ENCODE measurements at places on chromosomes 5 and 9.

- no peak for DNase-seq
Measured at GRCh38 chr5:6636293-6636692, 3.1 kb downstream of the SRD5A1 start.

GRCh38 chr9:36161187-36161586 lies 8.0 kb upstream of the CCIN start:
- no peak for DNase-seq

DNA sequence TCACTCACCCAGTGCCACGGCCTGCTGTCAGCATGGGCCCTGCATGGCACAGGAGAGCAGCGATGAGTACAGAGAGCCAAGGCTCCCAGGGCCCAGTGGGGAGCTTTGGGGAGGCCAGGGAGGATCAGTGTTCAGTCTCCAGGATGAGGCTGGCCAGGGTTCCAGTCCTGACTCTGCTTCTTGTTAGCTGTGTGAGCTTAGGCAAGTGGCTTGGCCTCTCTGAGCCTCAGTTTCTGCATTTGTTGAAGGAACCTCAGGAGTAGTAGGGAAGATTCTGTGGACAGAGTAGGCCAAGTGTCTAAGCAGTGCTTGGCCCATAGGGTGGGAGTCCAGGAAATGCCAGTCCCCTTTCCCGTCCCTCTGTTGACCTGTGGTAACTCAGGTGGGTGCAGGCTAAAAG lies 39.5 kb downstream of the ERGIC1 start:
- DNase-seq = no peak

GRCh38 chr5:164255598-164256213 lies 750.3 kb downstream of the MAT2B start:
- DNase-seq = no peak

DNA sequence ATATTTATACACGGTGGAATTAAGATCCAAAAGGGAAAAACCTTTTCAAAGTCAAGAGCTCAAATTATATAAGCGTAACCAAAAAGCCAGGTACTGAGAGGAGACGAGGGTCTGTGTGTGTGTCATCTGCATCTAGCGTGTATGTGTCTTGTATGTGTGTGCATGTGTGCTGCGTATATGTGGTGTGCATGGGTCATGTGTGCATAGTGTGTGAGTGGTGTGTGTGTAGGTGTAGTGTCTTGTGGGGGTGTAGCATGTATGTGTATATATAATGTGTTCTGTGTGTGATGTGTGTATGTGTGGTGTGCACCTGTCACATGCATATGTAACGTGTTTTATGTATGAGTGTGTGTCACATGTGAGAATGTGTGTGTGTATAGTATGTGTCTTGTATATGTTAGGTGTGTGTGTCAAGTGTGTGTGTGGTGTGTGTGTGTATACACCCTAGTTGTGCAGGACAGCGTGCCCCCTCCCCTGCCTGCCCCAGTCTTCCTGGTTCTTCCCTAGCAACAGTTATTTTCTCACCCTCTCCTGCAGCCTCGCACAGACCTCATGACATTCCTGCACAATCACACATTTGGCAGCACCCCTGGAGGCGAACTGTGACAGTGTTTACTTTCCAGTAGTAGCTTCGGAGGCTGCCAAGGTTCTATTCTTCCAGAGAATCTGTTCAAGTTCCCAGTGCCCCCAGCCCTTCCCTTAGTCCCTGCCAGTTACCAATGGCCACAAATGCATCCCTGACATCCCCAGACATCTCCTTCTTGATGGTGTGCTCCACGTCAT lies 27.1 kb upstream of the TNIP1 start:
- no peak for DNase-seq

- no peak for DNase-seq
Measured at GRCh38 chr5:79008362-79008761, 23.3 kb upstream of the ARSB start.

DNA sequence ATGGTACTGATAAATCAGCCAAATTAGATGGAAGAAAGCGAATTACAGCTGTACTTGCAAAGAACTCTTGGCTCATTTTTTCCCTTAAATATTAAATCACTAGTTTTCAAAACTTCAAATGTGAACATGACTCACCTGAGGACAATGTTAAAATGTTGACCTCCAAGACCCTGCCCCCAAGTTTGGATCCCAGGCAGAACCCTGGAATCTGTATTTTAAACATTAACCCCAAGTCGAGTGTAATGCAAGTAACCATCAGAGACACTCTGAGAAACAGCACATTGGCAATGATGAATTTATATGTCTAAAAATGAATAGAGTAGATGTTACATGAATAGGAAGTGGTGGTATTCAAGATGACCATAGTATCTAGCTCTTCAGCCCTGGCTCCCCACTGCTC lies 2.3 kb upstream of the CD274 start:
- DNase-seq = no peak

- peak; percentile 31 for DNase-seq
Measured at GRCh38 chr9:128056887-128057723, 10.0 kb downstream of the NAIF1 start.

GRCh38 chr9:114539701-114540380 lies 34.6 kb upstream of the WHRN start:
- no peak for DNase-seq

- no peak for DNase-seq
Measured at GRCh38 chr9:109013679-109014607, 644 bp upstream of the CTNNAL1 start.

DNA sequence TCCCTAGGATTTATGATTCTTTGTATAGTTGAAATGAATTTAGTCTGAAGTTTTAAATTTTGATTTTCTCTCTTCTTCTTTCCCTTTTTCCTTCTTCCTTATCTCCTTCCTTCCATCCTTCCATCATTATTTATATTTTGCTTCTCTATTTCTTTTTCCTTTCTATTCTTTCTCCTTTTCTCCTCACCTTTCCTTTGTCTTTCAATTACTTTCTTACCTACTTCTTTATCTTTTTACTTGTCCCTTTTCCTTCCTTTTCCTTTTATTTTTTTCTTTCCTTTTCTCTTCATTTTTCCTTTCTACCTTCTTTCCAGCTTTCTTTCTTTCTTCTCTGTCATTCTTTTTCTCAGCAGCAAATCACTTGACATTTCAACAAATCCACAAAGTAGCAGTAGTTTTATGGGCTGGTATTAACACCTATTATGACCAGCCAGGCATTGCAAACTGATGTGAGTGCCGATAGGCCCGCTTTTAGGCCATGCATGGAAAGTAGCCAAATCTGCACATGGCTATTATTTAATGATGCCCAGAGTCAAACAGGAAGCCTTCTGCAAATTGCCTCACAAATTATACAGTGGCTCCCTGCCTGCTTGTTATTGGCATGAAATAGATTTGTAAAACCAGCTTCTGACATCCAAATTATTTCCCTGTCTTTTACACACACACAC lies 37.1 kb upstream of the NR3C1 start:
- peak; percentile 81 for DNase-seq

- no peak for DNase-seq
Measured at GRCh38 chr9:95923794-95924193, 48.3 kb downstream of the ERCC6L2 start.

DNA sequence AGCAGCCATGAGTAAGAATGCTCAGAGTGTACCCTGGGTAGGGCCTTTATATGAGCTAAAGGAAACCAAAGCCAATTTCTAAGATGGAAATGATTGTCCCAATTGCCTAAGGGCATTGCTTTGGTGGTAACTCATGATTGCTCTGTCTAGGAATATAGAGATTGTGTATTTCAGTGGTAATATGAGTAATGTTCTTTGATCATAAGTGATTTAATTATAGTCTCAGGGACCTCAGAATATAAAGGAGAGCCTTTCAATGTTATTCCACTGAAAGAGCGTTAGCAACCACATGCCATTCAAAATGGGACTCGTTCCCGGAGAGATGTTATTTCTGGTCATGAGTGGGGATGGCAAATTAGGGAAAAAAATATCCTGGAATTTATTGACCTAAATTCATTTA lies 340.5 kb downstream of the ARHGEF28 start:
- DNase-seq = no peak

GRCh38 chr9:28329323-28329722 lies 756.0 kb upstream of the C9orf72 start:
- no peak for DNase-seq

- no peak for DNase-seq
Measured at GRCh38 chr5:61916621-61917620, 389.1 kb upstream of the KIF2A start.

DNA sequence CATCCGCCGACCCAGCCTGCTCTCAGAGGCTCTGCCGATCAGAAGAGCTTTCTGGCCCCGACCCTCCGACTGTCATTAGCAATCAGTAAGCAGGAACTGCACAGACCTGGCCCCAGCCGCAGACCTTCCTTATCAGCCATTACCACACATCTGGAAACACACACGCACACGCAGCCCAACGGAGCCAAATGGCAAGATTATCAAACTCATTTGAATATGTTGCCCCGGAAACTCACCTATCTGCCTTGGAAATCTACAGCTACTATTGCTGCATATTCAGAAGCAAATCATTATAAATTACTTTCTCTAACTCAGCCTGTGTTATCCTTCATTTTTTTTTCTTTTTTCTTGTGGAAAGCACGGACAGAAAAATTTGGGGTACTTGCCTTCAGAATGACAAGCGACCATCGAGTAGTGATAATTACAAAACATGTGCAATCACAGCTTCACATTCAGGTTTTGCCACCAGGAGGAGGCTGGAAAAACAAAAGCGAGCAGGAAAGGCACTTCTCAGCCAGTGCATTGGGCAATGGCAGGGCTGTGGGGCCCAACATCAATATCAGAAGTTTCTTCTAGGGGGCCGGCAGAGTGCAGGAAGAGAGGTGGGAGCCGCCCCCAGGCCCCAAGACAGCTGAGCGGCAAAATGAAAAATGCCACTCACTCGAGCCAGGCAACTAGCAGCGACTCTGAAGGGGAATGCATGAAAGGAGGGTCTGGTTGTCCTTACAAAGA lies 122.3 kb downstream of the VAV2 start:
- no peak for DNase-seq

DNA sequence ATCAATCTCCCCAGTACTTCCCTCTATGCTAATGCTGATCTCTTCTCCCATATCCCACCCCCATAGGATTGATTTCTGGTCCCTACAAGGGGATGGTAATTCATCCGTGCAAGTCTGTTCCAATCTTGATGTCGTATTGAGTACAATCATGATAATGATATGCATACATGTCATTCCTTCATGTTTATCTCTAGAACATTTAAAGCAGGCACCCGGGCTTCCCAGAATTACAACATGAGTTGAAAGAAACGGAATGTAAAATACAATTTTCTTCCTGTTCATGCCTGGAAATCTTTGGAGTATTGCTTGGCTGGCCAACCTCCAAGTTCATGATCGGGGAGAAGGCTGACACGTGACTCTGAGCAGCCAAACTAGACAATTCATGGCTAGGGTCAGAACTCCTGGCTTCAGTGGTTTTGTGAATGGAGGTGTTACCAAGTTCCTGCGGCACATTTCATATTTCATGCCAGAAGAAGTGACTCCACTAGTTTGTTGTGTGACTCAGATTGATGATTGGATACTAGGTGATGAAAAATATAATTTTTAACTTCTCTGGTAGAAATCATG lies 66.6 kb downstream of the C9orf152 start:
- DNase-seq = no peak

DNA sequence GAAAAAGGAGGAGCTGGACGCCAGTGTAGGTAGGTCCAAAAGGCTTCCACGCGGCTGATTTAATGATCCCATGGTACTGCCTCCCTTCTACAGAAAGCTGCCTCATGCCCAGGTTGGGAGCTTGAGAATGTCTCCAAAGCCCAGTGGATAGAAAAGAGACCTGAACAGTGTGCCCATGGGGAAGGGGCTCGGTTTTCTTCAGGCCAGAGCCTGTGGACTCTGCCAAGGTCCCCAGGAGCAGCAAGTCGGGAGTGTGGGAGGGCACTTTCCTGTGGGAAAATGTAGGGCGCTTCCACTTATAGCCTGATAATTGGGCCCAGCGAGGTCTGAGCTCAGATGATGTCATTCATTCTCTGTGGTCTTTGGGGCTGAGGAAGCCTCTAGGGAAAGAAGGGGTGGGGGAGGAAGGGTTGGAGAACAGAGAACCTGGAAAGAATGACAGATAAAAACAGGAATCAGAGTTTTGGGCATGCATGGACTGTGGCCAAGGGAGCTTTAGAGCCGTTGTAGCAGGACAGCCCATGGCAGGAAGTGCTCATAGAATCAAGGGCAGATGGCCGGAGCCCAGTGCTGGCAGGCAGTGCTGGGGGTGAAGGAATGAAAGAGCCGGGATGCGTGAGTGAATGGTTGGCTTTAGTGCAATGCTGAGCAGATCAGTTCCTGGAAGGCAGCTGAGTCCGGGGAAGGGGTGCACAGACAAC lies 42.5 kb upstream of the SH3PXD2B start:
- DNase-seq = no peak

DNA sequence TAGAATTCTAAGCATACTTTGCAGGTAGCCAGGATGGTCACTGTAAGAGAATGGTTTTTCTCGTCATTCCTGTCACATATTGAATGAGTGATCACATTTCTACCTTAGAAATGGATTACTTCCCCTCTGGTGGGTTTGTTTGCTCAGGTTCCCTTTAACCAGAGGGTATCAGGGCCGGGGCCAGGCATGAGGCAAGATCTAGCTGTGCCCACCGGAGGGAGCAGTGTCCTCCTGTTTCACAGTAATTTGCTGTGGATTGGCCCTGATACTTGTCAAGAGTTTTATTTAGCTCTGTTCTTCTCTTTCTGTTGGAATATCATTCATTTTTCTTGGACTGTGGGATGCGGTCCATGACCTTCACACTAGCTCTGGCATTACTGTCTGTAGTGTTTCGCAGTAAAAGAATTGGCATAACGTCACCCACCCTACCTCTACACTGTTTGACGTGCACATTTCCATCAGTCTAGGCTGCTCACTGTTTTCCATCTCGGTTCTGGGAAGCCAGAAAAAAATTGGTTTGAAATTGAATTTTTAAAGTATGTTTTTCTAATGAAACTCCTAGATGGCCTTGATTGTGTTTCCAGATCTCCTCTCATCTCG lies 42.4 kb upstream of the ZBED3 start:
- no peak for DNase-seq

DNA sequence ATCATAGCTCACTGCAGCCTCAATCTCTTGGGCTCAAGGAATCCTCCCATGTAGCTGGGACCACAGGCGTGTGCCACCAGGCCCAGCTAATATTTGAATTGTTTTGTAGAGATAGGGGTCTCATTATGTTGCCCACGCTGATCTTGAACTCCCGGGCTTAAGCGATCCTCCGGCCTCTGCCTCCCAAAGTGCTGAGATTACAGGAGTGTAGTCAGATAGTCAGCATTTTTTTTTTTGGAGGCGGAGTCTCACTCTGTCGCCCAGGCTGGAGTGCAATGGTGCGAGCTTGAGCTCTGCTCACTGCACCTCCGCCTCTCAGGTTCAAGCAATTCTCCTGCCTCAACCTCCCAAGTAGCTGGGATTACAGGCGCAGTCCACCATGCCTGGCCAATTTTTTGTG lies 1.6 kb upstream of the SAR1B start:
- no peak for DNase-seq

GRCh38 chr5:77167695-77168121 lies 42.8 kb upstream of the PDE8B start:
- no peak for DNase-seq

DNA sequence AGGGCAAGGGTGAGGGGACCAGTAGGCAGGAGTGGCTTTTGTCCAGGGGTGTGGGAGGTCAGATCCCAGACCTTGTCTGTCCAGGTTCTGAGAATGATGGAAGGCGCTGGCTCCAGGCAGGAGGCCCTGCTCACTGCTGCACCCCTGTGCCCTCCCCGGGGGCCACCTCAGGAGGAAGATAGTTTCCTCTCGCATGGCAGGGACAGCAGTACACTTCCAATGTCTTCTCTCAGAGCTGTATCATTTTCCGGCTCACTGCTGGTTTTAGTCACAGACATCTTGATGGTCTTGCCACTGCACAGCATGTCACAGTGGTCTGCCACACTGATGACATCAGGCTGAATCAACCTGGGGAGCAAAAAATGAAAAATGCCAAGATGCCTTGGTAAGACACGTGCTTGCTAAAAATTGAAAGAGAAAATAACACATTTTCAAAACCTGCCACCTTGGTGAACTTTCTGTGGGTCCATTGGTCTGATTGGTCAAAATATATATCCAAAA lies 3.3 kb upstream of the SLC6A3 start:
- no peak for DNase-seq
